ENCODE measurements at places on chromosomes 1 and 21.

- no peaks in the 10 kb centered on the region for H3K36me3 ChIP-seq
- H3K27me3 ChIP-seq: no peaks in the 10 kb centered on the region
- no peak overlapping the region for H3K27ac ChIP-seq
Measured at GRCh38 chr1:187961895-187962294, 1133.1 kb downstream of the PLA2G4A start.

- H3K27ac ChIP-seq: no peak overlapping the region
- no peak overlapping the region for H3K4me3 ChIP-seq
- DNase-seq: no peak
- no peaks in the 10 kb centered on the region for H3K4me1 ChIP-seq
- H3K36me3 ChIP-seq: no peaks in the 10 kb centered on the region
Measured at GRCh38 chr1:88528792-88529191, 155.3 kb upstream of the PKN2 start.

DNA sequence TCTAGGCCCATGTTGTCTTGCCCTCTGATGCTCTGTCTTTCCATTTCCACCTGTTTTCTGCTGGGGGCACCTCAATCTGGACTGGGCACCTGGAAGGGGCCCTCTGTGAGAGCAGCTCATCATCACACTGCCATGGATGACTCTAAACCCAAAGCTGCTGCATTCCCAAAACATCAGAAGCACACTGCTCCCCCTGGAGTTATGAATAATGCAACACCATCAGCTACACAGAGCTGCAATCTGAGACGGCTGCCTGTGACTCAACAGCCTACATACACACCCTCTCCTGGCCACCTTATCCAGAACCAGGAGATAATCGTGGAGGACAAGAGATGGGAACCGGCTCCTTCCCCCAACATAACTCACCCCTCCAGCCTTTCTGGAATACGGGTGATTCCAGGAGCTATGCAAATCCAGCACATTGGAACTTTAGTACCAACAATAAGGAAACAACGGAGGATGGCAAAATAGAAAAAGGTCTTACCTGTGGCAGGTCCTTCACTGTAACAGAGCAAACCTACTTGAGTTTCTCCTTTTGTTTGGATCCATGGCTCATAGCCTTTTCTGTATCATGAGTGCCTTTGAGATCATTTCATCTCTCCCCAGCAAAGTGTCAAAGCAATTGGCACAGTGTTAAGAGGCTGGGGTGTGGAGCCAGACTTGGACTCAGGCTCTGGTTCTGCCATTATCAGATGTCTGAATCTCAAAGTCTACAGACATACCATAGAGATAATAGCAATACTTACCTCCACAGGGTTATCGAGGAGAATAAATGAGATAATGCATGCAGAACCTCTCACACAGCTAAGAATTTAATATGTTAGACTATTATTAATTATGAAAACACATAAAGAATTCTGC is 29.3 kb downstream of the AK2 start:
- no peak for DNase-seq
- peak overlapping the region; percentile 85 for H3K27ac ChIP-seq
- no peak overlapping the region for H3K4me3 ChIP-seq

DNA sequence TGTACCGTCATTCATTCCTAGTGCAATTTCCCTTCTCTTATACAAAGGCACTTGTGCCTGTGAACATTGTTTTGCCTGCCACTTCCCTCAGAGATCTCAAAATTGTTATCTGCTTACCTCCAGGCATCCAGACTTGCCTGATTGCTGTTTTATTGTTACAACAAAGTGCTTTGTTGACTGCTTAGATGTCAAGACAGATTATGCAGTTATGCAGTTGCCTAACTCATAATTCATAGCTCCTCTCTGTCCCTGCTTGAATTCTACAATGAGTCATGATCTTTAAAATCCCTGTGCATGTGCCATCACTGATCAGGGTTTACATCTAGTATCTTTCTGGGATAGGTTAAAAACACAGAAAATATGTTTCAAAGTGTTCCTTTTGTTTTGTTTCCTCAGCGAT is 24.5 kb downstream of the CXADR start:
- no peaks in the 10 kb centered on the region for H3K36me3 ChIP-seq
- H3K4me3 ChIP-seq: no peak overlapping the region
- H3K27me3 ChIP-seq: no peaks in the 10 kb centered on the region
- no peak overlapping the region for H3K27ac ChIP-seq

DNA sequence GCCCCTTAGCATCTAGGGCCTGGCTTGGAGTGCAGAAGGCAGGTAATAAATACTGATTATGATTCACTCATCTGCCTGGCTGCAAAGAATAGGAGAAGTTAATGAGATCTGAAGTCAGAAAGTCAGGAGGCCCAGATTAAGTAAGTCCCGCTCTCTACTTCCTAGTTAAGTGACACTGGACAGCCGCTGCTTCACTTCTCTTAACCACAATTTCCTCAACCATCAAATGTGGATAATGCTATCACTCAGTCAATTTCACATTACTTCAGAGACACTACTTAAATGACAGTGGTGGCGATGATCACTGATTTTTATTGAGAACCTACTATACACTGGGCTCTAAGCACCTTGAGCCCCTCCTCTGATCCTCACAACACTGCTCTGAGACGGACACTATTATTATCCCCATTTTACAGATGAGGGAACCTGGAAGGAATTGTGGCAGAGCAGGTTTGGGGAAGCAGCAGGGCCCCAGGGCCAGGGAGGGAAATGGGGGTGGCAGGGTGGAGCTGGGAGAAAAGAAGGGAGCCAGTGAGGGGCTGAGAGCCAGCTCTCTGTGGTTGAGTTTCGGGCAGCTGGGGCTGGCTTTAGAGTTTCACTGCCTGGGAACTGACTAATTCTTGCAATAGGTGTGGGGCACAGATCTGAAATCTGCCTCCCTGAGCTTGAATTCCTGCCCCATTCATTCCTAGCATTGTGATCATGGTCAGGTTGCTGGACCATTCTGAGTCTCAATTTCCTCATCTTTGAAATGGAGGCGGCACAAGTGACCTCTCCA is 2.4 kb upstream of the E2F2 start:
- no peak for DNase-seq
- H3K27ac ChIP-seq: no peak overlapping the region
- H3K4me1 ChIP-seq: peaks cover 27% of the 10 kb centered on the region

Data from left ventricle myocardium inferior (tissue), 1 donor.